ENCODE measurements at places on chromosomes 6 and 20.

DNA sequence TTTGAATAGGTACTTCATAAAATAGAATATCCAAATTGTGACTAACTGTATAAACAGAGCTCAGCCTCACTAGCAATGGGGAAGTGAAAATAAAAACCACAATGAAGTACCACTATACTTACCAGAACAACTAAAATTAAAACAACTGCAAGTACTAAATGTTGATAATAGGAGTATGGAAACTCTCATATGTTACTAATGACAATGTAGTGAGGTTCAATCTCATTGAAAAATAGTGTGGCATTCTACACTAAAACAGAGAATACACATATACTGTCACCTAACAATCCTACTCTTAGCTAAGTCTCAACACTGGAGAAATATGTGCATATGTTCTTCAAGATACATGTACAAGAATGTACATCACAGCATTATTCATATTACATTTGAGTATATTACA is 132.0 kb upstream of the CARMIL1 start:
- no peak for DNase-seq

DNA sequence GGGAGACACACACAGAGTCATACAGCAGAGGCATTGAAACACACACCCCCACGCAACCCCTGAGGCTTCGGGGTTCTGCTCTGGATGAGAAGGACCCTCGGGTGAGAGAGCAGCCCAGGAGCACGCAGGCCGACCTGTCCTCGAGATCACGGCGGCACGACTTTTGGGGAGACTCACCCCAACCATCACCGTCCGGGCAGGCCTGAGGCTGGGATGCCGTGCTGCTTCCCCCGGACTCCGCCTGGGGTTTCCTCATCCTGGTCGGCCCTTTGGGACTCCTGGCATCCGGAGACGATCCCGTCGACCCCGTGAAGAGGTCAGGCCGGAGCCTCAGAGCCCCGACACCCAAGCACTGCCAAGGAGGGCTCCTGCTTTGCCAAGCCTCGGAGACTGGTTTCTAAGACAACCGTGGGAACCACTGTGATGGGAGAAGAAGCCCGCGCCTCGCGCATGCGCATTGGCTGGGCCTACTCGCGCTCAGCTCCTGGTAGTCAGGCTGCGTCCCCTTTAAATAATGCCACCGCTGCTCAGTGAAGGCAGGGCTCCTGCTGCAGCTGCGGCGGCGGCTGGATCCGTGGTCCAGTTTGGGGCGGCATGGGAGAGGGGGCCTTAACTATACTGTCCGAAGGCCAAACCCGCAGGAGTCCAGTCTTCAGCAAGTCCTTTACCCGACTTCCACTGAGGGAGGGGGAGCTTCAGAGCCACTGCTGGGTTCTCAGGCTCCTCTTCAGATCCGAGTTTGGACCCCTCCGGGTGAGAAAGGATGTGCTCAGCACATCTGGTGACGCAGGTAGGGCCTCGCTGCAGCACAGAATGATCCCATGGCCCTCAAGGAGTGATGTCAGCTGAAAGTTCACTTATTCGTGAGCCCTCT is 171.4 kb upstream of the ZNF337 start:
- DNase-seq, result no peak

DNA sequence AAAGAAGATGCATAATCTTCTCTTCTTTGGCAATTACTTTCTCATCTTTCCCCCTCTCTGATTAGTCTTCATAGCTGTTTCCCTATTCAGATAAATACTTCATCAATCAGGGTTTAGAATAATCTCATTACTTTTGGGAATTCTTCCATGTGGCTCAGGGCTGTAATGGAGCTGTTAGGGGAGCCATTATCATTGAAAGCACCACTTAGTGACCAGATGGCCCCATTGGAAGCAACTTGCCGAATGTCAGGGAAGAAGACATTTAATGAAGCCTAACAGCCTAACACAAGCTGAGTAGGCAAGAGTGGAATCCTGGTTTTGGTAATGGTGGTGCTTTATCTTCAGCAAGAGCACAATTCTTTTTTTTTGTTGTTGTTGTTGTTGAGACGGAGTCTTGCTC is 45.0 kb downstream of the TIAM2 start:
- no peak for DNase-seq

DNA sequence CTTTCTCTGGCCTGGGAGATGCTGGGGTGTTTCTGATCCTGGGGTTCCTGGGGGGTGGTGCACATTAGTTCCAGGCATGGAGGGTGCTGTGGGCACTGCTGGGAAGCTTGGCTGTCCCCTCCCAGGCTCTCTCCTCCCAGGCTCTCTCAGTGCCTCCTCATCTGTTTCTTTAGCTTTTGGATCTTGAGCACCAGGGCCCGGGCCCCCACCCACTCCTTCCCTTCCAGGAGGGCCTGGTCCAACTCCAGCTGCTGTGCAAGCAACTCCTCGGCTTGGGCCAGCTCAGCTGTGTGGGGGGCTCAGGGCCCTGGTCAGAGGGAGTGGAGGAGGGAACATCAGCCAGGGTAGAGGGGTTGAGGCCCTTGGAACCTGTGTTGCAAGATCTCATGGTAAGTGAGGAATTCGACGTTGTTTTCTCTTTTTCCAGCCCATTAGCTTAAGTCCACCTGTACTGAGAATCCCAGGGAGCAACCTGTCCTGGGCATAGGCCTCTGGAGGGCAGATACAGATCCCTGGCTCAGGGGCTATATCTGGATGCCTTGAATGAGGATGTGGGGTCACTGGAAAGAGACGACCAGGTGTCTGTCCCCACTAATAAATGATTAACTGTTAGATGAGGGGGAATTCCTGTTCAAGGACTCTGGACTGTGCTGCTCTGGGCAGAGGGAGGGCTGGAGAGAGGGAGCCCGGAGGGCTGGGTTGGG is 34.5 kb upstream of the HLA-A start:
- no peak for DNase-seq

GRCh38 chr20:52515877-52516276 is 324.3 kb upstream of the ZFP64 start:
- DNase-seq, result no peak

DNA sequence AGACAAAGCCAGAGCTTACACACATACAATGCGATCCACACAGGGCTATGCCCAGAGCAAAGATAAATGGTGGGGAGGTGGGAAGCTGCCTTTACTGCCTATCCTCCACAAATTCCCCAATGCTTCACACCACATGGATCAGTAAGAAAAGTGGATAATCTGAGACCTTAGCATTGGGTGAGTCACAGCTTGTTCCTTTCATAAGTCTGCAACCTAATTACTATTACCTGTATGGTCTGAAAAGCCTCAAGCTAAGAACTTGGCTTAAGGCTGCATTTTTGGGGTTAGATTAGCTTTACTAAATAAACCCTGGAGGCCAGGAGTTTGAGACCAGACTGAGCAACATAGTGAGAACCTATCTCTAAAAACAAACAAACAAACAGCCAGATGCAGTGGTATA is 66.0 kb upstream of the BTBD3 start:
- DNase-seq, result no peak

DNA sequence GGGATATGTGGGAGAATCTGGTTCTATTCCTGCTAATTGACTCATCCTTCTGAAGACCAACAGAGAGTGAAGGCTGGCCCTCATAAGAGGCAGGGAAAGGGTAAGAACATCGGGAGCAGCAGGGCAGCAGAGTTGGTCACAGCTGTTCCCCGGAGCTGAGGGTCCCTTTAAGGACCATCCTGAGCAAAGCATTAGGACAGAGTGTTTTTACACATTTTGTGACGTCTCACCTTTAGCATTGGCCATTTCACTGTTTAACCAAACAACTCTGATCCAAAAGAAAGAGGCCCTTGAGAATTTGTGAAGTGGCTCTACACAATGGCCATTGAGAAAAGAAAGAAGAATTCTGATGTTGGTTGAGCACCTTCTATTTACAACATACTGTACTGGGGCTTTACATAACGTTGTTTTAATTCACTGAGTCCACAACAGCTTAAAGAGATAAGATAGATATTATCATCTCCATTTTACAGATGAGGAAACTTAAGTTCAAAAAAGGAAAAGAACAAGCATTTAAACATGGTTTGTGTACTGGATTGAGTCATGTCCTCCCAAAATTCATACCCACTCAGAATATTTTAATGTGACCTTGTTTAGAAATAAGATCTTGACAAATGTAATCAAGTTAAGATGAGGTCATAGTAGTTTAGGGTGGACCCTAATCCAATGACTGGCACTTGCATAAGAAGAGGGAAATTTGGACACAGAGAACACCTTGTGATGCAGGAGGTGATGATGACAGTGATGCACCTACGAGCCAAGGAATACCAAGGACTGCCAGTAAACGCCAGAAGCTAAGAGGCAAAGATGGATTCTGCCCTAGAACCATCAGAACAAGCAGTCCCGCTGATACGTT is 62.0 kb downstream of the VGLL2 start:
- DNase-seq, result no peak

GRCh38 chr6:19013026-19013705 is 626.0 kb downstream of the RNF144B start:
- DNase-seq, result no peak

DNA sequence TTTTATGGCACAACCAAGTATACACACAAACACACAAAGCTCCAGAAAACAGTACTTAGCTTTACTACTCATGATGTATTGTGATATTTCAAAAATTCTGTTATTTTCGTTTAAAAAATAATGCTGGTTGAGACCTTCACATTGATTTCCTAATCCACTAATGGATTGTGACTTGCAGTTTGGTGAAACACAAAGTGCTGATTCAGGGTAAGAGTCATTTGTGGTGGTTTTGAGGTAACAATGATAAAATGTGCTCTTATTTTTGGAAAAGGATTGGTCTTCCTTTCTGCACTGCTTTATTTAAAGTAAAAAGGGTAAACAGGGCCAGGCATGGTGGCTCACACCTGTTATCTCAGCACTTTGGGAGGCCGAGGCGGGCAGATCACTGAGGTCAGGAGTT is 1.9 kb downstream of the AAR2 start:
- no peak for DNase-seq

DNA sequence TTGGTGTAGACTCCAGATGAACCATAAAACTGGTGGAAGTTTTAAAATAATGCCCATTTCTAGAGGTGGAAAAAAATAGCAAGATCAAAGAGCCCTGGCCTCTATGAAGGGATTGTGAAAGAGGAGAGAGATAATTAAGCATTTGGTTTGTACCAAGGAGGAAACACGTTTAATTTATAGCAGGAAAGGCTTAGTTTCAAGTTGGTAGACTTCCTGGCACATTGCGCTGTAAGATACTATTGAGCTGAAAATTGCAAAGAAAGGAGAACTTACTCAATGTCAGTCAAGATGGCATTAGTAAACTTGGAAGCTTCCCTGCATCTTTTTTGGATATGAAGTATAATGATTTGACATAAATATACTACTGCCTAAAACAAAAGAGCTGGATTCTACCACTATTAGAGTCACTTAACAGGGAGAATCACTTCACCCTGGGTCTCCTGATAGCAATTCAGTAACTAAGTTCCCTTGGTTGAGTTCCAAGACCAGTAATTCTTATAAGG is 24.4 kb downstream of the MARCKS start:
- DNase-seq, result no peak

GRCh38 chr20:5181958-5182357 is 55.1 kb downstream of the CDS2 start:
- no peak for DNase-seq

DNA sequence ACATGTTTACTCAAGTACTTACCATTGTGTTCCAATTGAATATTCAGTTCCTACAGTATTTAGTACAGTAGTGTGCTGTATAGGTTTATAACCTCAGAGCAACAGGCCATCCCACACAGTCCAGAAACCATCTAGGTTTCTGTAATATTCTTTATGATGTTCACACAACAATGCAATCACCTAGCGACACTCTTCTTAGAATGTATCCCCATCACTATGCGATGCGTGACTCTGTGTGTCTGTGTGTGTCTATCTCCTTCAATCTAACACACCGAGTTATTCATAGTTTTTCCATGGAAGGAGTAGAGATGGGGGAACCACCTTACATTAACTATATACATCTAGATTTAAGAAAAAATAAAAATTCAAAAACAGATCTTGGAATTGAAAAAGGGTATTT is 161.7 kb downstream of the INSM1 start:
- no peak for DNase-seq

DNA sequence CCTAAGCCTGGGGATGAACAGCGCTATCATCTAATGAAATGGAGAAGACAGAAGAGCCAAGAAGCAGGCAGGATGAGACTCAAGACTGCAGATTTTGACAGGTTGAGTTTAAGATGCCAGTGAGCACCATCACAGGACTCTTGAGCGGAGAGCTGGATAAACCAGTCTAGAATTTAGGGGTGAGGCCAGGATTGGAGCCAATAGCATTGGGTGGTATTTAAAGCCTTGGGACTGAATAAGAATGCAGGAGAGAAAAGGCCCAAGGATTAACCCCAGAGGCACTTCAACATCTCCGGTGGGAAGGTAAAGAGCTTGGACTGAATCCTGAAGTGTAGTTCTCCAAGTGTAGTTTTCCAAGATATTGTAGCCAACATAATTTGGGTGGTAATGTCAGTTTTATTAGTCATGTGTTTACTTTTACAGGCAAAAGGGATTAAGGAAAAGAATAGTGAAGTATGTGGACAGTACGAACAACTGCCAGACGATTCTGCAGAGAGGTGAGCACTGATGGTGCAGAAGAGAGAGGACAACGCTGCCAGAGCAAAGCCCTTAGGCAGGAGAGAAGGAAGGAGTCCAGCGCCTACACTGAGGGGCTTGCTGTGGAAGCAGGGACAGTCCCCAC is 85.2 kb downstream of the DTNBP1 start:
- DNase-seq, result no peak

DNA sequence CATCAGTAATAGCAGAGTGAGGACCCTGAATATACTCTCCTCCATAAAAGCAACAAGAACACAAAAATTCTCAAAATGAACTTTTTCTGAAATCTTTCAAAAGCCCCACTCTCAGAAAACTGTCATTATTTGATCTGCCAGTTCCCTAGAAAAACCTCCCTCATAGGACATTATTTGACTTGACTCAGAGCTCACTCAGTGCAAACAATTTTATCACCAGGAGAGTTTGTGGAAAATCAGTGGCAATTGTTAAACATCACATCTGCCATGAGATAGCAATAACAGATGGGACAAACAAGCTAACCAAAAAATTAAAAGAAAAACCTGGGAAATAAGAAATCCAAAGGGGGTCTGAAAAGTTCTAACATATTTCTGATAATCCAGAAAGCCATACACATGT is 100.0 kb downstream of the ATG5 start:
- DNase-seq, result no peak

- no peak for DNase-seq
Observed at GRCh38 chr6:167581637-167582036, 245.1 kb upstream of the AFDN start.

GRCh38 chr6:81838031-81838430 is 85.5 kb upstream of the TENT5A start:
- DNase-seq, result no peak

- DNase-seq, result no peak
Observed at GRCh38 chr20:7589164-7589563, 351.1 kb downstream of the HAO1 start.

DNA sequence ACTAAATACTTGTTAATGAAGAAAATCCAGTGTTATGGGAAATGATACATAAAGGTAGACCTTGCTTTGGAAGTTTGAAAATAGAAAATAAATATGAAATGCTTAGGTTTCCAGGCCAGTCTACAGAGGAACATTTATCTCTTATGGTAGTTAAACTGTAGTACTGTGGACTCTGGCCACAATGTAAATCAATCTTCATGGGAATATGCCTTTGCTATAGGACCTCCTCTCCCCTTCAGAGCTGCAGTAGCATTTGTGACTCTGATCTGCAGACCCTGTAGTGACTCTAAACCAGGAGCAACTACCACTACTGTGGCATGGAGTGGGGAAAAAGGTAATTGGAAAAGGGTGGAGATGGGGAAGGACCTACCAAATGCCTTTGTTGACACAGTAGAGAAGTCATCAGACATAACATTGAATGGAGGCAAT is 4.5 kb downstream of the HSPA1A start:
- DNase-seq, result no peak

GRCh38 chr6:148342350-148343046 is at the start of gene SASH1:
TSS of gene SASH1 (plus strand) at chr6:148342838. CDS start at chr6:148343068, 230 bp downstream.
- DNase-seq, result no peak

- DNase-seq, result no peak
Observed at GRCh38 chr6:116015983-116016382, 44.7 kb downstream of the FRK start.
